ENCODE measurements at places on chromosomes 7 and 10. TPM values are rescaled to one million over a fixed set of nuclear protein-coding genes. Genes with fewer than 3 reads are reported as not detected.

GRCh38 chr10:73414230-73414945, 530 bp upstream of the ANXA7 start:
- DNase-seq = no peak

DNA sequence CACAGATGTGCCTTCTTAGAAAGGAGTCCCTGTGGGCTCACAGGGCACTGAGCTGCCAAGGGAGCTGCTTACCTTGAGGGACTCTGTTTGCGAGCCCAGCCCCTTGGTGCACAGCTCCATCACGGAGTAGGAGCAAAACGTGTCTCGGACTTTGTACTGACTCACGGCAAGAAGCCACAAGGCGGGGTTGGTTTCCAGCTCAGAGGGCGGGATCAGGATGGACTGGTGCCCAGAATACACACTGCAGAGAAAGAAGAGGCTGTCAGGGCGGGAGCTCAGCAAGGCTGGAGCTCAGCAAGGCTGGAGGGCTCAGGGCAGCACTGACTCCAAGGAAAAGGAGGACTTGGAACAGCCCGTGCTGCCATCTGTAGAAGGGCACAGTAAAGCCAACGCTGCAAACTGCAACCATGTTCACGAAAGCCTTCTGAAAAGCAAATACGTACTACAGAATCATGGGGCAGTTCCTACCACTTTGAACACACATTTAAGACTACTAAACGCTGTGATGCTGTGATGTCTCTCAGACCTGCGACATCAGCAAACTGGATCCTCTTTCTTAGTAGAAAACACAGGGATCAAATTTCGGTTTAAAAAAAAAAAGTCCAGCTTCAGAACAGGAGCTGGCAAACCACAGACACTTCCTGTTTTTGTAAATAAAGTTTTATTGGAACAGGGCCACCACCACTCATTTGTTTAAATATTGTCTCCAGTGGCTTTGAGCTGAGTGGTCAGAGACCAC, 194.3 kb downstream of the ZMYND11 start:
- DNase-seq = peak; percentile 94

DNA sequence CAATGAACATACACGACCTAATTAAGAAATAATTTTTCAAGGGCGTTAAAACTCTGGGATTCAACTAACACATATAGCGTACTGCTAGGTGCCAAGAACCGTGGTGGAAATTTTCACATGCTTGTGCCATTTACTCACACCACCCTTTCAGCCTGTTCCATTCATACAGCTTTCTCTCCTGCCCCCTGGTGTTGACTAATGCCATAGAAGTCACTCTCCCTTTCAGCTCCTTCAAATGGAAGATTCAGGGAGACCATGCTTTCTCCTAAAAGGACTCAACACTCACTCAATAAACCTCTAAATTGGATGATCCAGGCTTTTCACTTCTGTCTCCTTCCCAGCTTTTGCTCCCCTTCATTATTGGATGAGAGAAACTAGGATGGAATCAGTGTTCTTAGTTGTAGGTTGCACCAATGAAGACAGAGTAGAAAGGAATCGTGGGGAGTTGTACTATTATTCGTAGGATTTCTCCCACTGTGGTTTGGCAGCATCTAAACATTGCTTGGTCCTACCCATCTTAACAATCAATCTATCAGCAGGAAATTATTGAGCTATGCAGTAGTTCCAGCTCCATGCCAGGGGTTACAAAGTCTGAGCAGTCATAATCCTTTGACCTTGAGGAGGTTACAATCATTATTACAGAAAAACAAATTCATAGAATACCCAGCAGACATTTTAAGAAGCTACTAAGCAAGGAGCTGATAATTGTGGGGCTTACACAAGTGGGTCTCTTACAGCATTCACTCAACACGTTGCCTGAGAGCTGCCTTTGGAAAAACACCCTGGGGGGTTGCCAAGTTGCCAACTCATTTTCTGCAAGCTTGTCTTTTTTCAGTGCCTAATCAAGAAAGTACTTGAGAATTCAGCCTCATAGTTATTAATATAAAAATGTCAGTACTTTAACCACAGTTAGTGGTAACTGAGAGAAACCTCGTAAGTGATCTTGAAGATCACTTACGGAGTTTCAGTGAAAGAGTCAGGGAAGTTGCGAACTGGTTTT, 2.8 kb upstream of the PPP1R3C start:
- peak; percentile 87 for DNase-seq

DNA sequence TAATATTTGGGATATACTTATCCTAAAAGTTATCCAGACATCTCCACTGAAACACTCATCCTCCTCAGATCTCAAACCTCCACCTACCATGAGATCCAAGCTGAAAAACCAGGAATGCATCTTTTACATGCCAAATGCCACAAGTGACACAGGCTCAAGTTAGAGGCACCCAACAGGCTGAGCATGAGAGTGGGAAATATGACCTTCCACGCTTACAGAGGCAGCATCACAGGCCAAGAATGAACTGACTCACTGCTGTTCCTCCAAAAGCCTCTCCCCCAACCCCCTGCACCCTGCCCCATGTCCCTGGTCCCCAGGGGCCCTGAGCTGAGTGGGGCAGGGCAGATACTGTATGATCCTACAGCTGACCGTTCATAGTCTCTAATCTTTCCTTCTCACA, 4.8 kb upstream of the MTPAP start:
- no peak for DNase-seq

The SLC18A3 gene
- not detected for total RNA-seq

The ZNF25 gene
- 9.1 TPM for total RNA-seq
